ENCODE measurements at places on chromosomes 7 and 10. TPM values are rescaled to one million over a fixed set of nuclear protein-coding genes. Genes with fewer than 3 reads are reported as not detected.

FZD1 gene
- total RNA-seq: 4.1 TPM

CDHR1 gene
- 3.0 TPM for total RNA-seq

PON1 gene
- not detected for total RNA-seq

CFAP70 gene
- total RNA-seq: 0.55 TPM

MRC1 gene
- total RNA-seq: not detected

TFPI2 gene
- total RNA-seq: 227 TPM

PRKAR2B gene
- total RNA-seq: not detected

CLEC2L gene
- not detected for total RNA-seq

FRMD4A gene
- 10.6 TPM for total RNA-seq

TLX1 gene
- total RNA-seq: not detected

LIPJ gene
- total RNA-seq: not detected

MAPK8 gene
- 41.2 TPM for total RNA-seq

TCAF2 gene
- total RNA-seq: 0.72 TPM

CALU gene
- total RNA-seq: 187 TPM

ZNF438 gene
- 1.6 TPM for total RNA-seq

GIMAP1 gene
- total RNA-seq: not detected

VAX1 gene
- not detected for total RNA-seq

KCNIP2 gene
- total RNA-seq: not detected

SPACDR gene
- not detected for total RNA-seq

STEAP4 gene
- total RNA-seq: 0.76 TPM

FAM237B gene
- not detected for total RNA-seq

CYP3A7 gene
- total RNA-seq: not detected

EZH2 gene
- 12.0 TPM for total RNA-seq

CARD11 gene
- total RNA-seq: 2.1 TPM

CPSF4 gene
- total RNA-seq: 27.7 TPM

COX19 gene
- 7.9 TPM for total RNA-seq

C10orf62 gene
- total RNA-seq: not detected

ARMC3 gene
- total RNA-seq: not detected
